Central memory CD8-positive, alpha-beta T cell (primary cell): ENCODE measurements at places on chromosomes 6 and 20.

DNA sequence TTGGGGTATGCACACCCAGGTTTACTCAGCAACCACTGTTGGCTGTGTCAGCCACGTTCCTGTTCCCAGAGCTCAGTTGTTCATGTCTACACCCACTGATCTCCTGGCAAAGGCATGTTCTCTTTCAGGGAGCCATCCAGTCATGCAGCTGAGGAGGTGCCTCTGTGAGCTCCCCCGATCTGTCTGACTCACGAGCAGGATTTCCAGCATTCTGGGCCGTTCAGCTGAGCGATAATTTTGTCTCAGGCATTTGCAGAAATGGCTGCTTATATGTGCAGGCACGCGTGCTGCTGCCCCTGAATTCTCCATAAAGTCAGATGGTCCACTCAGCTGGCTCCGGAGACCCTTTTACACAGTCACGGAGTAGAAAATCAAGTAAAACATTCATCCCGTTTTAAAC lies 78.4 kb upstream of the IYD start:
- no peak for DNase-seq

DNA sequence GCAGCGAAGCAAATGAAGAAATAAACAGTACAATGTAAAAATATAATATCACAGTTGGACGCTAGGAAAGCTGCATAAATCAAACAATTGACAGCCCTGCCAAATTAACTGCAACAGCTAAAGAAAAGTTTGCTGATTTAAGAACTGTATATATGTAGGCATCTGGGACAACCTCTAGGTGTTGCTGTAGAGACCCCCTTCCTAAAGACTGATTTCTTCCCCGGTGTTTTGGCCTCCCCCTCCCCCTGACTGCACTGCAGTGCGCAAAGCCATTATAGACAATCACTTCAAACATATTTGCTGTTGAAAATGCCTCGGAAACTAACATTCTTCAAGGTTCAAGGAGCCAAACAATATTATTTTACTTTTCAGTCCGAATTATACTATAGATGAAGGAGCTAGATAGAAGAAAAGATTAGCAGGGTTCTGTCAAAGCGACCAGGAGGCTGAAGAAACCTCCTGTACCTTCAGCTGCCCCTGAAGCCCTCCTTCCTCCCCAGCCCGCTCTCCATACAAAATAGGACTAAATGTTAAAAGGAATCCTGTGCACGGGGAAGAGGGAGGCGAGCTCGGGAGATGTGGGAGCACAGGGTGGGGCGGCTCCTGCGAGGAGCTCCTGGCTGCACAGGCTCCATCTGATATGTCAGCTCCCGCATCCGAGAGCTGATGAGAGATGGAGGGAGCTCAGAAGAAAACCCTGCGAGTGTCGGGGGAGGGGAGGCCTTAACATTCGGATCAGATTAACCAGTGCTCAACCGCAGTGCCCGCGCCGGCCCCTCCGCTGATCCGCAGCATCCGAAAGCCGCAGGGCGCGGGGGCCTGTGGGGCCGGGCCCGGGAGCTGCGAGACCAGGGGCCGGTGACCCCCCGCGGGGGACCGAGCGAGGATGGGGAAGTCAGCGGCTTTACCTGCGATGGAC lies 822 bp downstream of the ELOVL4 start:
- DNase-seq, result no peak

- DNase-seq, result no peak
These were observed 96.7 kb upstream of the FAM184A start for GRCh38 chr6:119174879-119175817.

DNA sequence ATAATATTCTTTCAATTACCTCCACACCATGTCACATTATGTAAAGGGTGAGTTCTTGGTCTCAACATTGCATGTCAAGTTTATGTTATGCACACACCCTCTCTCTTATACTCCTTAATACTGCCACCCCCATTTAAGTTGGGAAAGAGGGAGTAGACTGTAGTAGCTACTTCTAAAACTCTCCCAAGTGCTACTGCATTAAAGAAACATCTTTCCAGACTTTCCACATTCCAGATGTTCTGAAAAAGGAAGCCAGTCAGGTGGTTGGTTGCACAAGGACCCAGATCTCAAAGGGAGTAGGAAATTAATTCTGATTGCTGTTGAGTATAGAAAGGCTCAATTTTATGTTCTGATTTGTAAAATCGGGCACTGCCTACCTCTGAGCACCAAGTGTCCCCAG lies 419.5 kb downstream of the CD83 start:
- no peak for DNase-seq

DNA sequence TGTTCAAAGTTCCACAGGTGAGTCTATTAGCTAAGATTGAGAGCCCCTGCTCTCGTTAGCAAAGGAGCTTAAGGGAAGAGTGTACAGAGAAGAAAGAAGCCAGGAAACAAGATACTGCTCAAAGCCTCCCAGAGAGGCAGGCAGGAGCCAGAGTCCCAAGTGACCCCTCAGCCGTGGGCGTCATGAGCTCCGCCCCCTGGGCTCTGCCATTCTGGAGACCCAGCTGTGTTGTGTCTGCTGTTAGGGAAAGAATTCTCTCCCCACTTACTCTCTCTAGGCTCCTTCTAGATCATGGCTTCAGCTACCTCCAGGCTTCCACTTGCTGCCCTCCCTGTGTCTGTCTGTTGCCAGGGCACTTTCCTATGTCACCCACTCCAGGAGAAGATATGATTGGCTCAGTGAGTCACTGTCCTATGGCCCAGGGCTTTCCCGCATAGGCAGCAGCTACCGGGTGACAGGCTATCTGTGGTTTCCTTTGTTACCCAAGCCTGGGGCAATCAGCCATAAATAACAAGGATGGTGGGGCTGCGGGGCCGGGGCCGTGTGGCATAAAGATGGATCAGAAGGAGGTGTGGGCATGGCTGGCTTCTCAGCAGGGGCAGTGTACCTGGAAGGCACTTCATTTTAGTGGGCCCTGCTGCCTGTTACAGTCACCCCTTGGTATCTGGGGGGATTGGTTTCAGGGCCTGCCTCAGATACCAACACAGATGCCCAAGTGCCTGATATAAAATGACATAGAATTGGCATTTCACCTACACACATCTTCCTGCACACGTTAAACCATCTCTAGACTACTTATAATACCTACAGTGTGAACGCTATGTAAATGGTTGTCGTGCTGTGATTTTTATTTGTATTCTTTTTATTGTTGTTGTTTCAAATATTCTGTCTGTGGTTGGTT lies 118.9 kb downstream of the ARMC2 start:
- DNase-seq, result no peak

DNA sequence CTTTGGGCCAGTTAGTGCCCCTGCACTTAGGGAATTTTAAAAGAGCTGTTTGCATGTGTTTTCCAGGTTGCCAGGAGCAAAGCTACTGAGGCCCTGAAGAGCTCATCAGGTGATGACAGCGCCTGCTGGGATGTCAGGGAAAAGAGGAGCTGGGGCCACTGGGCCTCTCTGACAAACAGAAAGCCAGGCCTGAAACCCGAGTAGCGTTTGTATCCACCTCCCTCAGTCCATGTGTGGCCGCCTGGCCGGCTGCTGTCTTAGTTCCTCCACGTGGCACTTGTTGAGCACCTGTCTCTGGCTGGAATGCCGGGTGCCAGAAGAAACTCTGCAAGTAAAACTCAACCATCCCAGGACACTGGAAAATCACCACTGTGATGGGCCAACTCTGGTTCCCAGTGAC lies 601.2 kb downstream of the CDH26 start:
- DNase-seq, result no peak

DNA sequence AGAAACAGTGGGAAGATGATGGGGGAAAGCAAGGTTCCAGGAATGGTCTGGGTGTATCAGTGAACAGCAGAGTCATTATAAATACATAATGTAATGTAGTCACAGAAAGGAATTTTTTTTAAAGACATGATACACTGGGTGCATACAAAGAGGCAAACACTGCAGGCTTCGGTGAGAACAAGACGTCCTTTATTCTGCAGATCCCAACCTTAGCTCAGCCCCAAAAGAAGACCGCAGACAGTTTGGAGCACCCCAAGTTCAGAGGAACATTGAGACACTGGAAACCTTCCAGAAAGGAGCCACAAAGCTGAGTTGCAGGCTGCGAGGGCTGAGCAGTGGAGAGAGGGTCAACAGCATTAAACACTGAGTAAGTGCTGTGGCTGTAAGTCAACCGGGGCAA lies 30.6 kb upstream of the FOXC1 start:
- DNase-seq, result no peak

GRCh38 chr6:11607383-11607782 lies 69.8 kb downstream of the TMEM170B start:
- DNase-seq, result no peak

DNA sequence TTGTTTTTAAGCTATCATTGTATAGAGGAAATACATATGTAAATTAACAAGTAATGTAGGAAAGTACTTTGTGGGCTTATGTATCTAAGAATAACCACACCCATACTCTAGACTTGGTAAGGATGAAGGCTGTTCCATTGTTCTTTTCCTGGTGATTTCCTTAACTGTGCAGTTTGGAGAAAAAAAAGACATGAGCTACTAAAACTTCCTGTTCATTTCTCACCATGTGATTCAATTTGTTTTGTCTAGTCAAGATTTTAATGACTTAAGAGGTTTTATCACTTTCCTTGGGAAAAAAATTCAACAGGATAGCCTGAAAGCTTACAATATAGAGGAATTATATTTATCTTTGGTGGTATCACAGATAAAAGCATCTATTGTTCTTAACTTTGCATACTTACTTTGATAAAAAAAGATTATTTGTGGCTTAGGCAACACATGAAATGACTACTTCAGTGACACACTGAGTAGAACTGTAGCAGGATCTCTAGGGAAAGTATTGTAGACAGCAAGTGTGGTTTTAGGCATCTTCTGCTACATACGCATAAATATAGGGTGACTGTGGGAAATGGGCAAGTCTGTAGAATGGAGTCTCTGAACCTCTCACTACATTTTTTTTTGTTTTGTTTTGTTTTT lies 80.3 kb downstream of the GJA1 start:
- no peak for DNase-seq

- DNase-seq, result no peak
These were observed 13.0 kb downstream of the RIPOR3 start for GRCh38 chr20:50678169-50678898.

DNA sequence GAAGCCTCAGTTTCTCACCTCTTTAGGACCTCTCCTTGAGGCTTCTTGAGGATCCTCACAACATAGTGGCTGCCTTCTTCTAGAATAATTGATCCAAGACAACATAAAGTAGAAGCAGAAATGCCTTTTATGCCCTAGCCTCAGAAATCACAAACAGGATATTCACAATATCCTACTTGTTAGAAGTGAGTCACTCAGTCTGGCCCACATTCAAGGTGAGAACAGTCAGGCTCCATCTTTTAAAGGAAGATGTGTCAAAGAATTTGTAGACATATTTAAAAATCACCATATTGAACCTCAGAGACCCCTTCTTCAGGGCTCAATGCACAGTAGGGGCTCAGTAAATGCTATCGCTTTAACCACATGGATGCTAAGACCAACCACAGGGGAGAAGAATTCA lies 20.8 kb upstream of the FAM83D start:
- DNase-seq, result no peak

DNA sequence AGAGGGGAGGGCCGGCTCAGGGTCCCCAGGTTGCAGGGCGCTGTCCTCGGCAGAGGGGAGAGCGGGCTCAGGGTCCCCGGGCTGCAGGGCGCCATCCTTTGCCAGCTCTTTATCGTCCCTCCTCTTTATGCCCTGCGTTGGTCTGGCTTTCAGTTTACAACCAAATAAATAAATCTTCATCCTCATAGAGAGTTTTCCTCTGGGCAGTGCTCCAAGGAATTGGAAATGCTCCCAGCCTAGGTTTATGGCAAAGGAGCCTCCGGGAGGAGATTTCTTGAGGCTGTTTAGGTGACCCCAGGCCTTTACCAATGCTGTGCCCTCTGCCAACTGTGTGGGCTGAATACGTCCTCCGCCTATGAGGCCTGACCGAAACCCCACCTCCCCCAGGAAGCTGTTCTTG lies 60.2 kb downstream of the CHMP4B start:
- DNase-seq, result no peak

DNA sequence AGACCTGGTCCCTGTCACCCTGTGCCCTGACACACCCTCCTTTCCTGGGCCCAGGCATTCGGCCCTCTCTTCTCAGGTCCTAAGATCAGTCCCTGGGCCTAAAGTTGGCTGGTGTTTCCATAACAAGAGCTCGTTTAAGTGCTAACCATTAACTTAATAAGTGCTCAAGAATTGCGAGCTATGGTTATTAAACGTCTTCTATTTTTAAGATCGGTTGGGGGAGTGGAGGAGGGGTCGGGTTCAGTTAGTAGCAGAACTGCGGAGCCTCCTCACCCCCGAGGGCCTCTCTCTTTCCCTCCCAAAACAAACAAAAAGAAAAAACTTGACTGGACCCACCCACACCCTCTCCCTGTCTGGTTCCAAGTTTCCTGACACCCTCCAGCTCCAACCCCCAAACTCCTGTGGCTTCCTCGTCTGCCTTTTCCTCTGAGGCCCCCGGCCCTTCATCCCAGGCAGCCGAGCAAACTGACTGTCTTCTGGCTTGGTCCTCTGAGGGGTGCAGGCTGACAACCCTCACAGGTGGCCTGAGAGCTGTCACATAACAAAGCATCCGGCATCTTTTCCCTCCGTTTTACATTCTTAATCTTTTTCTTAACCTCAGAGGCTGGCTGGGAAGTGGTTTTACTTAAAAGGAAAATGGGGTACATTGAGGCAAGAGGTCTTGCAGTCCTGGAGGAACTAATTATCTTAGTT lies 2.0 kb downstream of the STK35 start:
- no peak for DNase-seq

- no peak for DNase-seq
These were observed 60.2 kb downstream of the PYGB start for GRCh38 chr20:25308083-25308491.

DNA sequence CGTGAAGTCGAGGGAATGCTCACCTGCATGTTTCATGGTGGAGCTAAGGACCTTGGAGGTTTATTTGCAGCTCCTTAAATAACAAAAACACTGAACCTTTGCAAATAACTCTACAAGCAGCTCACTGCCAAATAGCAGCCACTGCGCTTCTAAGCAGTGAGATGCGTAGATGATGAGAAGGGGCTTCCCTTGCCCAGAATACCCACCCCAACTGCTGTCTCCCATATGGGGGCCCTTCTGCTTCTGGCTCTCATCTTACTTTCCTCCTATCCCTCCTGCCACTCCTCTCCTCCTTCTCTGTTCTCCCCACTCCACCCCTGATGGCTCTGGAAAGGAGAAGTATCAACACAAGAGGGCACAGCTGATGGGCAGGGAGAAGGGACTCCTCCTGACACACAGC lies 193.3 kb upstream of the SSTR4 start:
- no peak for DNase-seq
